ENCODE measurements at places on chromosomes 7 and 10. TPM values are rescaled to one million over a fixed set of nuclear protein-coding genes. Genes with fewer than 3 reads are reported as not detected.

Gene ITGB8
- 0.70 TPM for total RNA-seq

Gene ZP3
- total RNA-seq = 17.5 TPM

Gene ZCCHC24
- total RNA-seq = 5.3 TPM

Gene CUZD1
- 0.94 TPM for total RNA-seq

Gene SNX13
- total RNA-seq = 18.2 TPM

Gene AGAP9
- 12.1 TPM for total RNA-seq

Gene PRRT4
- 0.19 TPM for total RNA-seq

Gene TMEM236
- 0.08 TPM for total RNA-seq

Gene FFAR4
- total RNA-seq = 0.31 TPM

Gene AKR1C4
- total RNA-seq = 0.18 TPM

Gene TEX47
- total RNA-seq = not detected

Gene SPDYE11
- total RNA-seq = not detected

Gene PDLIM1
- 156 TPM for total RNA-seq

Gene SP8
- not detected for total RNA-seq

Gene NME8
- total RNA-seq = not detected

Gene AGAP4
- 7.4 TPM for total RNA-seq

Gene FAM25C
- total RNA-seq = 2.0 TPM

Gene UPK3BL2
- 3.8 TPM for total RNA-seq

Gene TMEM196
- total RNA-seq = not detected
